ENCODE measurements at places on chromosomes 2 and 18. TPM values are rescaled to one million over a fixed set of nuclear protein-coding genes. Genes with fewer than 3 reads are reported as not detected.

GRCh38 chr2:237529452-237530402 is 36.6 kb upstream of the PRLH start:
- DNase-seq: no peak

DNA sequence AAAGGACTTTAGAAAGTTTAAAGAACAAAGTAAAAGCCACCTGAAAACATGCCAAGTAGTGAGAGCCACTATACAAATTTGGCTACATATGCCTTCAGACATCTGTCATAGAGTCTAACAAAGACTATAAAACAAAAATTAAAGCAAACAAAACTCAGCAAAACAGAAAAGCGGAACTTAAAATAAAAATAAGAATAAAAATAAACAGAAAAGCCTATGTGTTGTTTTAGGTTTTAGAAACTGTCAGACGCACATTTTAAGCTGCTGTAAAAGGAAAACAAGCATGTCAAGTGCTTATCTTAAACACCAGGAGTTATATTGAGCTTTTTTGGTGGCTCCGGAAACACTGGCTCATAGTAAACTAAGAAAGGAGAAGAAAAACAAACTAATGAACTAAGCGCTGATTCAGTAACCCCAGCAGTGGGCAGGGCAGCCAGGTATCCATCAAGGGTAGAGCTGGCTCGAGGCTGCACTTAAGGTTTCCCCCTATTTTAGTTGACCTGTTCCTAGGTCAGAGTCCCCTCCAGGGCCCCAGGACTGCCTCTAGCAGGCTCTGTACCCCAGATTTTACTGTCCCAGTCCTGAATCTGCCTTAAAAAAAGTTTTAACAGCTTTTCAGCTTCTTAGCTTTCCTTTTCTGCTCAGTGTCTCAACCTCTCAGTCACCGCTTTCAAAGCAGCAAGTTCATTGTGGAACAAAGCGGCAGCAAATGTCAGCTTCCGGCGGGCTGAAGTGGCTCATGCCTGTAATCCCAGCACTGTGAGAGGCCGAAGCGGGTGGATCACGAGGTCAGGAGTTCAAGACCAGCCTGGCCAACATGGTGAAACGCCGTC is 15.4 kb upstream of the RMC1 start:
- DNase-seq: no peak

DNA sequence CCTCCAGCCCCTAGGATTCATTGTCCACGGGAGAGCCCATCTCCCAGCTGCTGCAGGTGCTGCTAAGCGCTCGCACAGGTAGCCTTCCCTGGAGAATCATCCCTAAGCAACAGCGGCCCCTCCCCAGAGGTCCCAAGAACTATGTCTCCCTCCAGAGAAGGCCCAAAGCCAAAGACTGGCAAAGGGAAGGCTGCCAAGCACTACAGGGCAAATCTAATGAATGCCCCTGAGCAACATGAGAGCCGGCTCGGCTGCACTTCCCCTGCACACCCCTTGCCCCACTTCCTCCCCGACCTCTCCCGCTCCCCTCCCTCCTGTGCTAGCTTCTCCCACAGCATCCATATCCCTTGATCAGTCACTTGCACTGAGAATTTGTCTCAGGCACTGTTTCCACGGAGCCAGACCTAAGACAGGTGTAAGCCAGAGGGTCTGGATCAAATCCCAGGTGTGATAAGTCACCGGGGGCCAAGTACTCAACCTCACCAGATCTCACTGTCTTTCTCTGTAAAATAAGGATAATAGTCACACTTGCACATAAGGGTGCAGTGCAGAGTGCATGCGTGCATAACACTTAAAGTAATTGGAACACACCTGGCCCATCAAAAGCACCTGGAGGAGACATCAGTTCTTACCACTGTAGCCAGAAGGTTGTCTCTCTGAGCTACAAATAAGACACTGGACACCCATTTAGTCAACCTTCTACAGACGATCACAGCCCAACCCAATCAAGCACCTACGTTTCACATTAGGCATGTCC is 20.1 kb upstream of the COL6A3 start:
- DNase-seq: no peak

DNA sequence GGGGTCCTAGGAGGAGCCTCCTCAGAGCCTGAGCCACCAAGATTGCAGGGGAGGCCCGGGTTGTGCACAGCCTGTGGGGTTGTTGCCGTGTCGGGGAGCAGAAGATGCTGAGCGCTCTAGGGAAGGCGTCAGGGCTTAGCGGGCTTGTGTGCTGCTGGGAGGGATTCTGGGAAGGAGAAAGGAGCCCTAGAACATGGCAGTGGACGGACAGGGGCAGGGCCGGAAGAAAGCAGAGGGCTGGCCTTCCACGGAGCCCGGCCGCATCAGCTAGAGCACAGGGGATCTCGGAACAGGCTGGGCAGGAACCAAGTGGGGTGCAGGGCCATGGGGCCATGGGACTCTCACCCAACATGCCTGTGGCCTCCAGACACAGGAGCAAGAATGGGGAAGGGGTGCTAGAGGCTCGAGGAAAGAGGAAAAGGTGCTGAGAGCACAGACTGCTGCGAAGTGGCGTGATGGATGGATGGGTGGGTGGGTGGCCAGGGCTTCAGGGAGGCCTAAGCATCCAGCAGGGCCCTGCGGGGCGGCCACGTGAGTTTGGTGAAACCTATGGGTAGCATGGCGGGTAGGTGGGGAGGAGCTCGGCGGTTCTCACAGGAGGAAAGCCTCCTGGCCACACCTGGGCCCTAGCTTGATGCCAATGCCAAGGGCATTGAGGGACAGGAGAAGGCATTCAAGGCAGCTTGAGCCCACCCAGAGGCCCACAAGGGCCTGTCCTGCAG is 35.8 kb downstream of the MTERF4 start:
- DNase-seq: no peak

Gene UGT1A9
- polyA plus RNA-seq: 6.0 TPM

Gene KCNF1
- polyA plus RNA-seq: 1.8 TPM

- no peak for DNase-seq
Measured at GRCh38 chr2:33347856-33348255, 128.6 kb upstream of the RASGRP3 start.

GRCh38 chr2:65504814-65505697 is 72.7 kb upstream of the SPRED2 start:
- DNase-seq: no peak

DNA sequence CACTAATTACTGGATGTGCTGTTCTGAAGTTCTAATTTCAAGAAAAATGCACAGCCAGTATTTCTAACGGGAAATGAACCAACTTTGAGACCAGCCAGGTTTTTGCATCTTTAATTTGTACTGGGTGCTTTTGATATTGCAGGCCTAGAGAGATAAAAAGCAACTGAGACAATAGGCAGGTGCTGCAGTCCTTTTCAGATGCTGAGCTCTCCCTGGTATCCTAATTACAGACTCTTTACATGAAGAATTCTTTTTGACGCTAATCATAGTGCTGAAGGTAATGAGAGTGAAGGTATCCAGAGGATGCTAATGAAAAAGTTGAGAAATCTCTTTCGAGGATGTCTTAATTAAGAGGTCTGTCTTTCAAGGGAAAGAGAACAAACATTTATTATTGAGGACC is 85.1 kb downstream of the SERPINB8 start:
- DNase-seq: no peak

Gene CTDP1
- polyA plus RNA-seq: 12.9 TPM

Gene TCF23
- polyA plus RNA-seq: 0.66 TPM

GRCh38 chr18:64330161-64330560 is 181.3 kb upstream of the LINC00305 start:
- no peak for DNase-seq

GRCh38 chr18:6866552-6867085 is 137.1 kb downstream of the ARHGAP28 start:
- DNase-seq: no peak

Gene TACR1
- polyA plus RNA-seq: 2.1 TPM

DNA sequence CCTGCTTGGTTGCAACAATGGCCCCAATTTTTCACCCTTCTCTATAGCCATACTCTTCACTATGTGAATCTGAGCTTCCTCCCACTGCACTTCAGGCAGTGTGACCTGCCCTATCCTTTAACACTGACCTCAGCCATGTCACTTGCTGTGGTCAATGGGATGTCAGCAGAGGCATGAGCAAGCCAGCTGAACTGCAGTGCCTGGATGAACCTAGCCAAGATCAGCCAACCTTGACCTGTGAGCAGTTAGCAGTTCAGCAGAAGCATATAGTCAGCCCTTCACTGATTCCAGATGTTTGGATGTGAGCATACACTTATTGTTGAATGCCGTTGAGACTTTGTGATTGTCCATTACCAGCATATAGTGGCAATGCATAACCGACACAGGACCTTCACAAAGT is 63.4 kb upstream of the BOD1L2 start:
- DNase-seq: no peak

Gene CASP10
- 10.1 TPM for polyA plus RNA-seq

Gene ESPNL
- 0.44 TPM for polyA plus RNA-seq

Gene ORC4
- polyA plus RNA-seq: 96.4 TPM

Gene ANKRD30BL
- 1.2 TPM for polyA plus RNA-seq

Gene ASTL
- polyA plus RNA-seq: 0.23 TPM

DNA sequence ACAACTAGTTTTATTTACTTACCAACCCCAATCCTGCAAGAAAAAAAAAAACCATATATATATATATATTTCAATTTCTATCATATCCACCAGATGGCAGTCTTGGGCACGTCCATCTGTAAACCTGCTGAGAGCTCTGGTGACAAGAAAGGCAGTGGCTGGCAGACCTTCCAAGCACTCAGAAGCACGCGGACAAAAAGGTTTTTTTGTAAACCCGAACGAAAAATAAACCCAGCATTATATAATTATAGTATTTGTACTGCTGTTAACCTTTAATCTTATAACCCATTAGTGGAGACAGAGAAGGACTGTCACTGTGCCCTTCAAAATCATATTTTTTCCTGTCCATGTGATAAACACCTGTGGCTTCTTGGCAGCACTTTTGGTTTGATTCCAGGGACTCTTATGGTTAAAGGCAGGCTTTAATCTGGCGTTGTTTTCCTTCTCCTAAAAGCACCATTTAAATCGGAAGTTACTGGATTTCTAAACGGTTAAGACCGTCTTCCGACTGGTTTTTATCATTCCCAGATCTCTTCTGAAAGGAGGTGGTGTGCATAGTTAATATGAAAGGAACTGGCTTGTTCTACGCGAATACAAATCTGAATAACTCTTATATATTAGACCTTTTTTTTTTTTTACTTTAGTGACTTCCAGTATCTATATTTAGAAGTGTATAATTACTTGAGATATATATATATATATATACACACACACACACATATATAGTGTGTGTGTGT is 31.0 kb upstream of the SLC3A1 start:
- DNase-seq: peak; percentile 77

Gene SAG
- polyA plus RNA-seq: 0.07 TPM

GRCh38 chr18:627231-627630 is 30.2 kb upstream of the TYMS start:
- no peak for DNase-seq

GRCh38 chr2:172931256-172931894 is 144.3 kb upstream of the MAP3K20 start:
- peak; percentile 23 for DNase-seq

DNA sequence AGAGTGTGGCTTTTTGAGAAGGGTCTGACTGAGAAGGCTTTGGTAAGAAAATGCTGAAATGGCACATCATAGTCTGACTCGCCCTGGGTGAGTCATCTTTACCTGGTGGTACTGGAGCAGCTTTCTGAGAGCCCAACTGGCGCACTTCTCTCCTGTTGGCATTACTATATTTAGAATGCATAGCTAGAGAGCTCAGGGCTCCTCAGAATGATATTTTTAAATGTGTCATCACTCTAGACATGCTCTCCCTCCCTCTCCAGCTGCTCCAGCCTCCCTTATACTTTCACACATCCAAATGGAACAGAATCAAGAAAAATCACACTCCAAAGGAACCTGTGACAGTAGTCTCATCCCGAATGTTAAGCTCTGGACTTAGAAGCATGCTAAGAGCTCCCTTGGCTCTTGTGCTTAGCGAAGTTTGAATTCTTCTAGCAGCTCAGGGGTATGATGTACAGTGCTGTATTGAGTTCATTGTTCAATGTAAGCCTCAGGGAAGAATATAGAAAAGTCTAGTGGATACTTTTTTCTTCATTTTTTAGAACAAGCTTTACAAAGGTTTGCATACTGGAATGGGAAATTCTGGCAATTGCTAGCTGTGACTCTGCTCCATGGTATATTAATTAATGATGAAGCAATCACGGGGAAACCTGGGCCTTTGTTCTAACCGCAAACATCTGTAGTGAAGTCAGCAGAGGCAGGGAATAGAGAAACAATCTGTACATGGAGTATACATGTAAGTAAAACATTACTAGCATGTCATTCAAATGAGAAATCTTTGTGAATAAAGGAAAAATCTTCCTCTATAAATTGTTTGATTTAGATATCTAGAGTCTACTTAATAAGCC is 751.2 kb upstream of the NRXN1 start:
- DNase-seq: no peak
